ENCODE measurements at places on chromosomes 2 and 18.

GRCh38 chr2:30139131-30139870 lies 7.5 kb upstream of the YPEL5 start:
- DNase-seq: no peak

DNA sequence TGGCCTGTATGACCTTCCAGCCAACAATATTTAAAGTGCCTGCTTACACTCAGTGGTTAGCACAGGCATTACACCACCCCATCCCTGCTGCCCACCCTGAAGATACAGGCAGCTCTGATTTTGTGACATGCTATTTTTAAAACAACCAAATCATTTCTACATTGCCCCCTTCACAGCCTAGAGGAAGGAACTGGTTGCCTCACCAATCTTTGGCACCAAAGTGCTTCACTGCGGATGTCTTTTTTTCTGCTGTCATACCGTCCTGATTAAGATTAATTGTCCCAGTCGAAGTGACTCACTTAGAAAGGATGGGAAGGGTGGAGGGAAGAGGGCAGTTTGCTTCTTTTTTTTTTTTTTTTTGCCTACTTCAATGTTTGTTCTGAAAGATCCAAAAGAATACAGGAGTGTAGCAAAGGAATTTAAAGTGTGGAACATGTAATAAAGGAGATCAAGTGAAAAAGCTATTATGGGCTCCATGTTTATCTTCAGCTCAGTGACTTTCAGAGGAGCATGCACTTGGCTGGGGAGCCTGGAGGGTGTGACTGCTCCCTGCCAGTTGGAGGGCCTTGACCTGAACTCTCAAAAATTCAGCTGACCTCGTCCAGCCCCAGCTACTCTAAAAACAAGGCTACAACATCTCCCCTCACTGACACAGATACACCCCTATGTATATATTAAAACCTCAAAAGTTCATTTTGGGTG lies 501.1 kb upstream of the TNP1 start:
- no peak for DNase-seq

DNA sequence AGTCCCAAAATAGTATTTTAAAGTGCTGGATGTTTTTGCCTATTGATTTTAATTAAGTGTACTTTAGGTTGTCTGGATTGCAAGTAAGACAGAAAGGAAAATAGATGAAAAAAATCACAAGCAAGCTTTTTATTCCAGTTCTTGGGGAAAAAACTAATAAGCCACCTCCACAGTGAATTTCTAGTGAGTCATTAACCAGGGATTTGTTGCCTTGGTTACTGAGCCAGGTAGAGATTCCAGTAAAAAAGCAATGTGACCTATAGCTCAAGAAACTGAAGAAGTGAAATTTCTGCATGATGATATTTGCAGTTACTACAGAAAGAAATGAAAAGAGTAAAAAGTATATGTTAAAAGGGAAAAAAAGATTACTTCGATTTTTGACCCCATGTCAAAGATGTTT lies 160.6 kb downstream of the METTL4 start:
- DNase-seq: no peak

- DNase-seq: no peak
Observed at GRCh38 chr18:29164020-29164706, 987.2 kb upstream of the CDH2 start.

DNA sequence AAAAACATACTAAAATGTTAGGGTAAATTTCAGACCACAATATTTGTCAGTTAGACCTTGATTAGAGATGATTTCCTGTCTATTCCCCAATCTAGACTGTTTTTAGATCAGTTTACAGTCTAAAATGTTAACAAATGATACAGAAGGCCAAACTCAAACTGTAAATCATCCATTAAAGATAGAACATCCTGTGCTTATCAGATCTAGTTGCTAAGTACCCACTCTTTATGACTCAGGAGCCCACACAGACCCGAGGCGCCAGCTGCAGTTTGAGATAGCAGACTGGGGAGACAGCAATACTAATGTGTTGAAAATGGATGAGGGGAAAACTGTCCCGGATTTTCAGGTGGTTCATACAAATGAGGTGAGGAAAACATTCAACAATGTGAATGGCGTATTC lies 113.3 kb downstream of the SCG2 start:
- DNase-seq: no peak

All from stimulated activated CD4-positive, alpha-beta T cell treated with anti-CD3 and anti-CD28 coated beads, Interleukin-12 subunit alpha, Interleukin-12 subunit beta, amount 100 ng/mL, for 48 hours (primary cell).